ENCODE measurements at places on chromosomes 5 and 9.

- H3K4me3 ChIP-seq, result no peak overlapping the region
- H3K27ac ChIP-seq, result no peak overlapping the region
- no peaks in the 10 kb centered on the region for H3K27me3 ChIP-seq
- H3K4me1 ChIP-seq, result no peaks in the 10 kb centered on the region
- no peaks in the 10 kb centered on the region for H3K36me3 ChIP-seq
Observed at GRCh38 chr5:132095424-132095972, 21.9 kb downstream of the CSF2 start.

GRCh38 chr9:117116084-117116483, 298.8 kb downstream of the ASTN2 start:
- H3K27ac ChIP-seq, result no peak overlapping the region
- no peaks in the 10 kb centered on the region for H3K36me3 ChIP-seq
- no peaks in the 10 kb centered on the region for H3K27me3 ChIP-seq
- no peak for DNase-seq

GRCh38 chr5:88183255-88183654, 85.4 kb downstream of the TMEM161B start:
- H3K36me3 ChIP-seq, result peaks cover 5% of the 10 kb centered on the region
- no peak overlapping the region for H3K27ac ChIP-seq
- H3K27me3 ChIP-seq, result no peaks in the 10 kb centered on the region
- H3K4me3 ChIP-seq, result no peak overlapping the region

DNA sequence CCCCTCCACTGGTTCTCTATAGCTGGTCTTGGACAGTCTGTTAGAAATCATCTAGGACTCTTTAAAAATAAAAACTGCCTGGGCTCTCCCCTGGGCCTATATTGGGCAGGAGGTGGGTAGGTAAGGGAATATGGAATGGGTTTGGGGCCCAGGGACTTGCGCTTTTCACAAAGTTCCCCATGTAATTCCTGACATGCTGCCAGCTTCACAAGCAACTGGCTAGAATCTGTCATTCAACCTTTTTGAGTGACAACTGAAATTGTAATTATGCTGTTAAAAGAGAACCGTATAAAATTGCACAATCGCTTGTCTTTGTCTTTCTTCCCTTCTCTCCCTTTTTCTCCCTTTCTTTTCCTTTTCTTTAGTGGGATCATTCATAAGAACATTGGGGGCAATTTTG, 603.1 kb downstream of the EBF1 start:
- no peaks in the 10 kb centered on the region for H3K36me3 ChIP-seq
- H3K4me3 ChIP-seq, result no peak overlapping the region
- no peak for DNase-seq
- H3K4me1 ChIP-seq, result peaks cover 3% of the 10 kb centered on the region
